ENCODE measurements at places on chromosomes 5 and 9.

DNA sequence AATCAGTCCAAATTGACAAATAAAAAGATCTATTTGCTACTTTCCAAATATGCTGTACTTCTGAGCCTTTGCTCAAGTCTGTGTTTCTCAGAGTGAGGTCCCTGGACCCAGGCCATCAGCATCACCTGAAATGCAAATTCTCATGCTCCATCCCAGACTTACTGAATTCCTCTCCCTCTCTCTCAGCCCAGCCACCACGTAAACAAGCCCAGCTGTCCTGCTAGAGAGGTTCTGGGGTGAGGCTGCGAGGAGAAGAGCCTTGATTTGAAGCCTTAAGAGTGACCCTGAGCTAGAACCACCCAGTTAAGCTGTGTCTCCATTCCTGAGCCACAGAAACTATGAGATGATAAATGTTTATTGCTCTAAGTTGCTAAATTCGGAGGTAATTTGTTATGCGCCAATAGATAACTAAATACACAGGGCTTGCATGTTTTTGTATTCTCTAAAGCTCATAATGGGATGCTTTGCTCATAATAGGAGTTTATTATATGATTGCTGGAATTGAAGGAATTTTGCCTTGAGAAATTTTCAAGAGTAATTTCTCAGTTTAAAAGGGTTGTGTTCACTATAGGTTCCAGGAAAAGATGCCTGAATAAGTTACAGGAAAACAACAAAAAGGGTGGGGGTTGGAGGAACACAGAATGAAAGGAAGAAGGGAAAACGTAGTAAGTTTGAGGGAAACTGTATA, 98.9 kb upstream of the SPATA31D4 start:
- DNase-seq = no peak

DNA sequence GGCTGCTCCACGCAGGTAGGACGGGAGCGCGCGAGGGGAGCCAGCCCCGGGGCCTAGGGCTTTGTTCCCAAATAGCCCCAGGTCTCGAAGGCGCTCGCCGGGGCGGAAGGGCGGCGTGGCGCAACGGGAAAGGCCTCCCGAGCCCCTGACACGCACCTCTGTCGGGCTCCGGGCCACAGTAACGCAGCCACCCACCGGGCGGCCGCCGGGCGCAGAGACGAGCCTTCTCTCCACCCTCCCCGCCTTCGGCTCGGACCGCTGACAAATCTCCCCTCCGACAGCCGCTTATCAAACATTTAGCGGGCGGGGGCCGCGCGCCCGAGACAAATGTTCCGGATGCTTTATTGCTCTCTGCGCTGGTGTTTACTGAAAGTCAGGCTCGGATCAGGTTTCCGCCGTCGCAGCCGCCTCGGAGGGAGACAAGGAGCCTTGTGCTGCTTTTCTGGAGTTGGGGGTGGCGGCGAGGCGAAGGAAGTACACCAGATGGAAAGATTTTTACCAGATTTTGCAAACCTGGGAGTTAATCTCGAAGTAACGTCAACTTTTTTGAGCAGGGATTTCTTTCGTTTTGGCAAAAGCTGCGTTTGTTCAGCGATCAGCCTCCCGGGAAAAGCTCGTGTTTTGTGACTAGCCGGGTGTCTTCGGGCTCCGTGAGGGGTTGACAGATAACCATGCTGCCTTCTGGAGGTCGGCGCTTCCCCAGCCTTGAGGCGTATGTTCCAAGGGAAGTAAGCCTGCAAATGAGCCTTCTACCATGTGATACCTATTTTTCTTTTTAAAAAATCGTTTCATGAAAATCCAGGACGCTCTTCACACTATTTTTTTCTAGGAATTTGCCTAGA, 950 bp downstream of the RGMB start:
- peak; percentile 25 for DNase-seq

GRCh38 chr5:133063965-133064364, 12.2 kb downstream of the HSPA4 start:
- no peak for DNase-seq

DNA sequence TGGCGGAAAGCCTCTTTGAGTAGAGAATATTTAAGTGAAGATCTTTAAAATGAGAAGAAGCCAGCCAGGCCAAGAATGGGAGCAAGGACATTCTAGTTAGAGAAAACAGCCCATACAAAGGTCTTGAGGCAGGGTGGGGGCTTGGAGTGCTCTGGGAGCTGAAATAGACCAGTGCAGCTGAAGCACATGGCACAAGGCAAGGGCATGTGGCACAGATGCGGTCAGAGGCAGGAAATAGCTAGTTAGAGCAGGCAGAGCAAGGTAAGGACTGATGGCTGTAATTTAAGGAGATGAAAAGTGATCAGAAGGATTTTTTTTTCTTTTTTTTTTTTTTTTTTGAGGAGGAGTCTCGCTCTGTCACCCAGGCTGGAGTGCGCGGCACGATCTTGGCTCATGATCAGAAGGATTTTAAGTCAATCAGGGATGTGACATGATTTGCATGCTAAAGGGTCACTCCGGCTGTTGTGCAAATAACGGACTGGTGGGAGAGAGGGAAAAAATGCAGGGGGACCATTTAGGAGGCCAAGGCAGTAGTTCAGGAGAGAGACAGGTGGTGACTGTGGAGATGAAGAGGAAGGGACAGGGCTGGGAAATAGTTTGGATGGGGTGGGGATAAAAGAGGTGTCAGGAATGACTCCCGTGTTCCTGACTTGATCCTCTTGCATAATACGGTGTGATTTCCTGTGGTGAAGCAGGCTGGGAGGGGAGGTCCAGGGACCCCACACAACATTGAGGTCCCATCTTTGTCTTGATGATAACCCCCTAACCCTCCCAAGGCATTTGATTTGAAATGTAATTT, 207.6 kb downstream of the HSPA4 start:
- DNase-seq = no peak

- DNase-seq = no peak
These were observed 10.1 kb downstream of the TGFBR1 start for GRCh38 chr9:99114846-99115500.

GRCh38 chr9:89541798-89542197, 43.9 kb upstream of the SEMA4D start:
- DNase-seq = peak; percentile 47

DNA sequence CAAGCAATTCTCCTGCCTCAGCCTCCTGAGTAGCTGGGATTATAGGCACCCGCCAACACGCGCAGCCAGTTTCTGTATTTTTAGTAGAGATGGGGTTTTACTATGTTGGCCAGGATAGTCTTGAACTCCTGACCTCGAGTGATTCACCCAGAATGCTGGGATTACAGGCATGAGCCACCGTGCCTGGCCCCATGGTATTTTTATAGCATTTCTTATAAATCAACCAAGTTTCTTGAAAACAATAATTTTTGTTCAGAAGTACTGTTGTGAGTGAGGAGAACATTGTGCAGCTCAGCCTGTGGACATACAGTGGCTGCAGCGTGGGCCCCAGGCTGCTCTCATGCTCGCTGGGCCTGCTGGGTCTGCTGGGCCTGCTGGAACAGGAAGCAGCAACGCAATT, 45.3 kb downstream of the MAP1B start:
- no peak for DNase-seq

GRCh38 chr5:147167529-147167928, 67.3 kb upstream of the STK32A start:
- DNase-seq = no peak

DNA sequence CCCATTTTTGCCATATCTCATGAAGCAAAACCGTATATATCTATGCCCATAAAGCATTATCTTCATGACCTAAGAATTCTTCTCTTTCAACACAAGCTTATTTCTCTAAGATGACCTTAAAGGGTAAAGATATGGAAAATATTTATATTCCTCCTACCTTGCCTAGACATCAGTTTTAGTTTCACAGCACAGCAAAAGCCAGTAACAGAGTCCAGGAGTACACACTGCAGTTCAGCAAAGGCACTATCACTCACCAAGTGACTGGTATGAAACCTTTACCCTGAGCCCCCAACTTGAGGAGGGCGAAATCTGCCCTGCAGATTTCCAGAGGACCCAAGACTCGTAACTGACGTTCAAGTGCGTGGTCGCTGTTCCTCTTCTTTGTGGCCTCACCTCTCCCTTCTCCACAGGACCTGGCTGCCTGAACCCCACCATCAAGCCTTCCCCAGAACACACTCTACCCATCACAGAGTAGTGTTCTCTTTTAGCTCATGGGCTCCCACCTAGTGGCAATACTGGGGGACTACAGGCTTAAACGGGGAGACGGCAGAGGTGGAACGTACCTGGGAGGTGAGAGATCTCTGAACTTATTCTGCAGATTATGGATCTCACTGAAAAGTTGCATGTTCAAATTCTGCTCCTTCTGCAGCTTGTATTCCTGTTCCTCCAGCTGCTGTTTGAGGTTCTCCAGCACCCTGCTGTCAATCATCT, 141.0 kb downstream of the CDK5RAP2 start:
- DNase-seq = peak; percentile 19

GRCh38 chr5:41754857-41755256, 115.4 kb downstream of the OXCT1 start:
- no peak for DNase-seq

Measured in CD4-positive, alpha-beta T cell treated with Interleukin-1 beta for 1 hour (primary cell).